Astrocyte (in vitro differentiated cells and primary cell): ENCODE measurements at places on chromosomes 7 and 10. TPM values are rescaled to one million over a fixed set of nuclear protein-coding genes. Genes with fewer than 3 reads are reported as not detected.

- no peak for DNase-seq
- no peak overlapping the region for H3K4me3 ChIP-seq
- no peaks in the 10 kb centered on the region for H3K36me3 ChIP-seq
- H3K27ac ChIP-seq, result no peak overlapping the region
- no peaks in the 10 kb centered on the region for H3K4me1 ChIP-seq
These were observed 54.5 kb downstream of the ORC5 start for GRCh38 chr7:104153287-104153686.

- H3K27ac ChIP-seq, result no peak overlapping the region
- DNase-seq, result no peak
- no peaks in the 10 kb centered on the region for H3K4me1 ChIP-seq
- H3K27me3 ChIP-seq, result peaks cover 3% of the 10 kb centered on the region
- H3K4me3 ChIP-seq, result no peak overlapping the region
These were observed 515.0 kb upstream of the ZMIZ1 start for GRCh38 chr10:78553792-78554191.

DNA sequence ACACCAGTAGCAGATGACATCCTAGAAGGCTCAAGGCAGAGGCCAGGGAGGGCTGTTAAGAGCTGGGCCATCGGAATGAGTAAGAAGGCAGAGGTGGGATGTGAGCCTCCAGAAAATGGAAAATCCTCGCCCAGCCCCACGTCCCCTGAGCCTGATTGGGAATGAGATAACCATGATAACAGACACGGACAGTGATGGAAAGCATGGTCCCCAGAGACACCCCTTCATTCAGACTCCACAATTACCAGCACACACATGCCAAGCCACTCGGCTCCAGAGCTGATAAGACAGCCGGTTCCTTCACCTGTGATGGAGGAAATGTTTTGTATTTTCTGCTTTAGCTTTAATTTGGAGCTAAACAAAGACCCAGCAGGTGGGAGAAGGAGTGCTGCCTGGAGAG is 106.0 kb downstream of the GRID1 start:
- H3K4me1 ChIP-seq, result peaks cover 3% of the 10 kb centered on the region
- H3K4me3 ChIP-seq, result no peak overlapping the region
- no peaks in the 10 kb centered on the region for H3K36me3 ChIP-seq
- H3K27ac ChIP-seq, result no peak overlapping the region

DNA sequence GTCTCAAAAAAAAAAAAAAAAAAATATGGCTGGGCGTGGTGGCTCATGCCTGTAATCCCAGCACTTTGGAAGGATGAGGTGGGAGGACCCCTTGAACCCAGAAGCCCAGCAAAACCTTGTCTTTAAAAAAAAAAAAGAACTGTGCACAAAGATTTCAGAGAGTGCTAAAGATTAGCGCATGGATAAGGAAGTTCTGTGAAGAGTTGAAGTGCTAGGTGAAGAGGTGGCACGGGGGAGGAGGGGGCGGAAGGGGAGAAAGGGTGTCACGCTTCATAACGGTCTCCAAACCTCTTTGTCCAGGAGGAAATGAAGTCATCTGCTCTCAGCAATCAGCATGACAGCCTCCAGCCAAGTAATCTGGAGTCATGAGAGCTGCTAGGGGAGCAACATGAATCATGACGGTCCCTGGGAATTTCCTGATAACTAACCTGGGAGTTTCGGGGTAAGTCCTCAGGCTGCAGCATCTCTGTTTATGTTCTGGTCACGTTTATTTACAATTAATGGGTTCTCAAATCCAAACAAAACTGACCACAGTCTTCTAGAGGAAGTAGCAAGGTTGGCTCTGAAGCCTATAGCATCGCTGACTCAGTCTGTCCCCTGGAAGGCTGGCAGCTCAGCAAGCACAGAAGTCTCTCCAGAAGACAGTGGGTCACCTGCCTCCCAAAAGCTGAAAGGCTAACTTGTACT is 1.9 kb upstream of the PLAU start:
- peaks cover 69% of the 10 kb centered on the region for H3K4me1 ChIP-seq
- DNase-seq, result peak; percentile 97
- no peaks in the 10 kb centered on the region for H3K27me3 ChIP-seq
- peaks cover 4% of the 10 kb centered on the region for H3K36me3 ChIP-seq
- peak overlapping the region; percentile 83 for H3K27ac ChIP-seq
- H3K4me3 ChIP-seq, result no peak overlapping the region

Gene GRK5
- 6.8 and 8.5 TPM in 2 replicates for total RNA-seq

Gene PRF1
- total RNA-seq, result 0.14 and 0.16 TPM in 2 replicates

Gene CARD11
- 6.6 and 9.5 TPM in 2 replicates for total RNA-seq
